GM04503 (cell line): ENCODE measurements at places on chromosomes 7 and 10.

DNA sequence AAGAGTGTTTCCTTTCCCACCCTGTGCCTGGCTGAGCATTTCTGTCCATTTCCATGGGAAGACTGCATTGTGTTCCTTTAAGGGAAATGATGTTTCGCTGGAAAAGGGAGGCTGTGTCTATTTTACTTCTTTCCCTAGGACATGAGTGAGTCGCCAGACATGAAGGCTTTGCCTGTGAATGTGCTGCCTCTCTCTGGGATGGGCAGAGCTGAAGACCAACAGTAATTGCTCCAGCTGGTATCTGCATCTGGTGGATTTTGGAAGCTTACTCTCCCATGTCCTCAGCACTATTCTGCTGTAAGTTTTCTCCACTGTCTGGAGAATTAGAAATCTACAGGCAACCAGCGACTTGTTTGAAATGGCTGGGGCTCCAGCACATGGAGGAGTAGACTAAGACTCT is 264.6 kb upstream of the BMPER start:
- no peak for DNase-seq

DNA sequence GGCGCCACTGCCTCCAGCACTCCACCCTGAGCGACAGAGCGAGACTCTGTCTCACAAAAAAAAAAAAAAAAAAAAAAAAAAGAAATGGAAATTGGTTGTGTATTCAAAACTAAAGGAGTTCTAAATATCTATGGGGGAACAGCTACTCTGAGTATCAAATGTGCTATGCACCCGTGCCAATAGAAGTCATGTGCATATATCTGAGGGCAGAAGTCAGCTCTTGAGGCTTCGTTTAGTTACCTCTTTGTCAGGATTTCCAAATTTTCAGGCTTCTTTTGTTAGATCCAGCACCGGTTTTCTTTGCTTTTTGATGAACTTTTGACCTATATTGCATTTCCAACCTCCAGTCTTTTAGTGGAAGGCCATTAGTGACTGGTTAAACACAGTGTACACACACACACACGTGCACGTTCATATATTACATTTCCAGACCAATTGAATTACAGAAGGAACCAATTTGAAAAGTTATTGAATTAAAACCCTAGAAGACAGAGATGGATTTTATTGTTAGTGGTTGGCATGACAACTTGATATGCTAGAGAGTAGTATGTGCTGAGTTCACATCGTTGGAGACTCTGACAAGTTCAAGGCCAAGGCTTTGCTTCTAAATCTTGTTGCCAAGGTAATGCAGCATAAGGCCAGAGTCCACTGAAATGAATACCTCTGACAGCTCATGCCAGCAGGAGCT is 33.1 kb upstream of the ADD3 start:
- DNase-seq, result no peak

DNA sequence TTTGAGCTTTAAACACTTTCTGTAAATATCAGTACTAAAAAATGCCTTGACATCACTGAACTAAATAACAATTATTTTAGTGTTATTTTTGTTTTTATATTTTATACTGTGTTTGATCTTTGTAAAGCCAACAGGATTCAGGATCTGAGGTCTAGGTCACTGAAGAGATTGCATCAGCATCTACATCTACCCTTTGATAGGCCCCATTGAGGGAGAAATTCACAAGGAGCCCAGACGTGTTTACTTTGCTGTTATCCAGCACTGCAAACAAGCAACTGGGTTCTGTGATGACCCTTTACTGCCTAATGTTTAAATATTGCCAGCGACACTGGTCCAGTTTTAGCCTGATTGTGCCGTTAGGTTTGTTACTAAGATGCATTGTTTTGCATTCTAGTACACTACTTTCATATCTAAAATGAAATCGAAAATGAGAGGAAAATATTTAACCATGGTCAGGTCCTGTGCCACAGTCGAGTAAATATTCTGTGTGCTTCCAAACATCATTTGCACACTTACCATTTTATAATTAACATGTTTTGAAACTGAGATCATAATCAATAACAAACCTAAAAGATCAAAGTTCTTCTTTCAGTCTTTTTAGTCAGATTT is 48.7 kb downstream of the SP8 start:
- DNase-seq, result no peak

DNA sequence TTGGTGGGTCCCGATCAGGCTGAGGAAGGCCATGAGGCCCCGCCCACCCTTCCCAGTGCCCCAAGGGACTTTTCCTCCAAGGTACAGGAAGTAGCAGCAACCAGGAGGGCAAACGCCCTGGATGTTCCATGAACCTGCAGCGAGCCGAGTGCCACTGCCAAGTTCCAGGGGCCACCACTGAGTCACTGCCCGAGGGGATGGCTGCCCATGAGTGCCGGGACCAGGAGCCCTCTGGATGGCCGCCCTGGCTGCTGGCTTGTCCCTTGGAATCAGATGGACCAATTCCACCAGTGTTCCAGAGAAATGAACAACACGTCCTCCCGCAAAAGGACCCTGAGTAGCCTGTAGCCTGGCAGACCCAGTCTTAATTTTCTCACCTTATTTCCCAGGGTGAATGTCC is 74.2 kb downstream of the ZRANB1 start:
- DNase-seq, result no peak

- DNase-seq, result no peak
These were observed 41.2 kb upstream of the VCL start for GRCh38 chr10:73956476-73957359.

DNA sequence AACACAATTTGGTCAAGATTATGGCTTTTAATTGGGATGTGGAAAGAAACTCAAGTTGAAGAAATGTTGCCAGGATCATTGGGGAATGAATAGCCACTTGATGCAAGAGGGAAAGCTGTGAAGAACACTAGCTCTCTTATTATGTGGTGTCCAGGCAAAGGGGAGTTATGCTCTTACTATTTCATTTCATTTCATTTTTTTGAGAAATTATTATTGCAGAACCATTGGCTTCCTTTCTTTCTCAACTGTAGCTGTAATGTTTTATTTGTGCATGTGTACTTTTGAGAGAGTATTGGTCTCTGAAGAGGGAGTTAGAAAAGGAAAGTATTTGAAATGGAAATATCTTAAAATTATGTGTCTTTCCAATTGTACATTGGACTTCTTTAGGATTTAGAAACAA is 312.6 kb upstream of the BMPER start:
- DNase-seq, result no peak

DNA sequence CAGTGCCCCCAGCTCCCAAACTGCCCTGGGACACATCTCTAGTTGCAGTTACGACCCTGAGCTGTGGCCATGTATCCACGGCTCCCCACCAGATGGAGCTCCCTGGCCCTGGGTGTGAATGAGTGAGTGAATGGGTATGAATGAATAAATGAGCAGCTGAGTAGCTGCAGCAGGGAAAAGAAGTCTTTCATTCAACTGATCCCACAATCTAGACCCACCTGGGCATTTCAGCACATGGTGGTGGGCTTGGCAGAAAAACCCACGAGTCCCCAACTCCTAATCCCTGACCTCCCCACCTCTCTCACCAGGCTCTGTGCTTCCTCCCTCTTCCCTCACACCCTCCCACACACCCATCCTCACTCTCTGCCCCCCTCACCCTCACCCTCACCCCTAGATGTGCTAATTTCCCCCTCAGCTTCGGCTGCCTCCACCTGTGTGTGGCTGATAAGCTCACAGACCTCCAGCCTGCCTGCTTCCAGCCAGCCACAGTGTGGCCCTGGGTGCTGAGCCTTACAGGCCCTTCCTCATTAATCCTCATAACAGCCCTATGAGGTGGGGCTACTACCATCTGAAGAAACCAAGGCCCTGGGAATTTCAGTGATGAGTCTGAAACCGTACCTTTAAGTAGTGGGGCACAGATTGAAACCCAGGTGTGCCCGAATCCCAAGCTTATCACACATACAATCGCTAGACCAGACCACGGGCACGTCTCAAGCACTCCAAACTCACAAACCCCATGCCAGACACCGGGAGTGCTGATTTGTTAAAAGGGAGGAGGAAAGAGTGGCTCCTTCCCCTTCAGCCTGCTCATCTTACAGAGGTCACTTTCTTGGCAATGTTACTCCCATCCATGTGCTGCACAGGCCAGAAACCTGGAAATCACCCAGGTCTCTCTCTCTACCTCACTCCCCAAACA is 2.2 kb upstream of the ATP6V1F start:
- DNase-seq, result peak; percentile 41

GRCh38 chr7:79182283-79182682 is 271.2 kb downstream of the MAGI2 start:
- DNase-seq, result no peak

GRCh38 chr7:38413784-38414183 is 140.3 kb upstream of the TARP start:
- DNase-seq, result no peak

GRCh38 chr7:112806156-112806555 is 16.0 kb upstream of the TMEM168 start:
- DNase-seq, result no peak

DNA sequence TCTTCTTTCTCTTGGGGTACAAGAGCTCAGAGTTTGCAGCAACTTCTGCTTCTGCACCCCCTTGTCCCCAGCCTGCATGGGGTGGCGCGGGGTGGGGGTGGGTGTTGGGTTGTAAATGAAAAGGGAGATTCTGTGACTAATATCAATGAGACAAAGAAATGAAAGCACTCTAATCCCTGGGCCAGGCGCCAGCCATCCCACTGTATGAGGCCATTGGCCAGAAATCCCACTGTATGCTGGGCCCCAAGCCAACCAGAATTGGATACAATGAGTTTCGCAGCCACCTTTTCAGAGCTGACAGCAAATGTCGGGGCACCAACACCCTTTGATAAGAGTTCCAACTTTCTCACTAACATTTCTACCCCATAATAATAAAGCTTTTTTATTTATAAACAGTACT is 10.9 kb upstream of the PTN start:
- no peak for DNase-seq
